Stimulated activated CD8-positive, alpha-beta memory T cell treated with anti-CD3 and anti-CD28 coated beads, Interleukin-7, amount 100 ng/mL, for 4 hours (primary cell): ENCODE measurements at places on chromosomes 4 and X.

- DNase-seq = no peak
Measured at GRCh38 chr4:141995056-141995455, 358.7 kb downstream of the IL15 start.

DNA sequence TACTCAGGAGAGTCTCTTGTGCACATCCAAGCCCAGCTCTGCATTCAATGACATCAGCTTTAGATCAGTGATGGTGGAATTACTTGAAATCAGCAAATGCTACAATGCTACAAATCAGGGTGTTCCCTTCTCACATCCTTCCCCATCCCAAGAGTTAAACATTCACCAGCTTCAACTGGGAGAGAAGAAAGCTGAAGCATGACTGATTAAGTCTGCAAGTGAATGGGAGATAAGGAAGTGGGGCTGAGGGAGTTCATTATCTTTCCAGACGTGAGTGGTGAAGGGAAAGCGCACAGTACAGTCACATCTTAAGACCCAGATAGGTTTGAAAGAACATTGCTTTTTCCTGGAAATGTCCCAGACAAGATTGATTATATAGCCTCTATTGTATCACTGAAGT lies 26.2 kb upstream of the MAP9 start:
- no peak for DNase-seq

- no peak for DNase-seq
Measured at GRCh38 chr4:156976147-156976546, 4.5 kb upstream of the PDGFC start.

DNA sequence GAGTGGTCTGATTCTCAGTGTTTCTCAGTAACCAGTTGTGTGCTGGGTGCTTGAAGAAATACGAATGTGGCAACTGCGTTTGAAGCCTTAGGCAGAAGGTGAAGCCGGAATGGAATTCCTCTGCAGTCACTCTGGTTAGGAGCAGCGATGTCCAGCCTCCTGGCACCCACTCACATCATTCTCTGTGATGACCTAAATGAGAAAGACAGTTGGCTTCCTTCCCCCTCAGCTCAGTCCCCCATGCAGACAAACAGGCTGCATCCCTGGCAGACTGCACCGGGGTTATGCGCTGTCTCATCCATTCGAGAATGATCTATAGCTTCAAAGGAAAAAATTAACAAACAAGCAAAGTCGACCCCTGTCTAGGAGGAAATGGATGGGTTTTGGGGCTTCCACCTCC lies 170.1 kb upstream of the SCML1 start:
- DNase-seq = no peak

DNA sequence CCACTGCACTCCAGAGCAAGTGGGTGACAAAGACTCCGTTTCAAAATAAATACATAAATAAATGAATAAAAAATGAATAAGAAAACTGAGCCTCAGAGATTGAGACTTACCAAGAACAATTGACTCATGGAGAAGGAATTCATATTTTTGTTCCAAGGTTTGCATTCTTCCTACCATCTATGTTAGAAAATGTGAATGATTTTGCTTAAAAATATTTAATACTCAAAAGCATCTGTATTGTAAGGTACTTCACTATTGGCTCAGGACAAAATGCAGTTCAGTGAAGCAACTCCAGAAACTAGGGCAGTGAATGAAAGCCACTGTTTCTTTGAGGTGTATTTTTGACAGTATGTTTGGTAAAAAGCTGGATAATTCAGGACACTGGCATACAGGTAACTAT lies 54.1 kb downstream of the XAGE2 start:
- no peak for DNase-seq

DNA sequence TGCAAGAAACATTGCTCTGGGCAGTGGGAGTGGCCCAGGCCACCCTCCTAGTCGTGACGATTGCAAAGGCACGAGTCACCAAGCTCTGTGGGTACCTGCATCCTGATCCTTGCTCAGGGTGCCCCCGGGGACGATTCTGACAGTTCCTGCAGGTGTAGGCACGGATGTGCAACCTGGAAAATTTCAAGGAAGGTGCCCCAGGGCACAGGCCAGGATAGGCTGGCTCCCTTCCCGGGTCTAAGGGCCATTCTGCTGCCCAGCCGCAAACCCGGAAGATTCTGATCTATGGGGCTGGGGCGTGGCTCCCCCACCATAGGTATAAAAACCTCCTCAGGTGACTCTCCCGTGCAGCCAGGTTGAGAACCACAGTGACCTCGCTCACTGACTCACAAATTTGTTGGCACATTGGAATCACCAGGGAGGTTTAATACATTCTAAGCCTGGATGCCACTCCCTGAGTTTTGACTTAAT lies 228.5 kb downstream of the PTTG2 start:
- DNase-seq = no peak

DNA sequence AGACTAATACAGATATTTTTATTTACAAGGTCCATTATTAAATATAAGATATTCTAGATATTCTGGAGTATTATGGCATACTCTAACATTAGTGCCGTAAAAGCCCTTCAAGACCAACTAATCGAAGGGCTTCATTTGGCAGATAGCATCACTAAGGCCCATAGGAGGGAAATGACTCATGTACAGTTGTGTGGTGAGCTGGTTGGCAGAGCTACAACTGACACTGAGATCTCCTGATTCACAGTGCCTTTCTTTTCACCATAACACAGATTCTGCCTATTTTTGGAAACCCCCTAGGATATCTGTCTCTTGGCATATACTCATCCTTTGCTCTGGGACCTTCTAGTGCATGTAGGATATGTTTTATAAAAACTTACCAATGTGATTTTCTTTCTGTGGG lies 201.7 kb upstream of the AFF2 start:
- DNase-seq = no peak

GRCh38 chr4:42995343-42995944 lies 102.9 kb downstream of the GRXCR1 start:
- DNase-seq = no peak

- DNase-seq = no peak
Measured at GRCh38 chrX:148024425-148025148, 43.5 kb downstream of the FMR1NB start.

DNA sequence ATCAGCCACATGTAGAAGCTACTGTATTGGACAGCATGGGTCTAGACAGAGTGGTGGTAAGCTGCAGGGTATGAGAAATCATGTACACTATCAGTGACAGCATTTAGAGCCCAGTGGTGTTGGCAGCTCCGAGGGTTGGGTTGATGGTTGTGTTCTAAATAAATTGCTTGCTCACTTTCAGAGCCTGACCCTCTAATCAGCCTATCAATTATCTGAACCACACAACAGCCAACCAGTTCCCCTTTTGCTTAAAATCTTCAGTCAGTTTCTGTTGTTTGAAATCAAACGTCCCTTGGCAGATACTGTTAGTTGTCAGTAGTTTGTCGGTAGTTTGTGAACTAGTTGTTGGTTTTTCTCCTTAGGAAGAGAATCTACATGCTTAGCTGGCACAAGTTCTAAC lies 99.8 kb upstream of the RAI2 start:
- DNase-seq = no peak

DNA sequence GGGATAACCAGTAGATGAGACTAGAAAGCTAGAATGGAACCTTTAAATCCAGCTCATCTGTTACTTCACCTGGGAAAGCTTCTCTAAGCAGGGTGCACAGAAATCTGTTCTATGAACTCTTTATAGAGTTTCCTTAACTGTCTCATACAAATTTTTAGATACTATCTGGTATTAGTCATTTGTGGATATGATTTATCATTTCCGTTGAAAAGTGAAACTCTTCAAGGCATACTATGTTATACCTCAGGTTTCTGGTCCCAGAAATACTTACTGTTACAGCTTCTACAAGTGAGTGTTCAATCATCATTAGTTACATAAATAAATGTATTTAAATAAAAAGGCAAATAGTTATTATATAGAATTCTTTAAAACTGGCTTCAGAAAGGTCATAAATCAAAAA lies 298.3 kb upstream of the AGA start:
- no peak for DNase-seq

DNA sequence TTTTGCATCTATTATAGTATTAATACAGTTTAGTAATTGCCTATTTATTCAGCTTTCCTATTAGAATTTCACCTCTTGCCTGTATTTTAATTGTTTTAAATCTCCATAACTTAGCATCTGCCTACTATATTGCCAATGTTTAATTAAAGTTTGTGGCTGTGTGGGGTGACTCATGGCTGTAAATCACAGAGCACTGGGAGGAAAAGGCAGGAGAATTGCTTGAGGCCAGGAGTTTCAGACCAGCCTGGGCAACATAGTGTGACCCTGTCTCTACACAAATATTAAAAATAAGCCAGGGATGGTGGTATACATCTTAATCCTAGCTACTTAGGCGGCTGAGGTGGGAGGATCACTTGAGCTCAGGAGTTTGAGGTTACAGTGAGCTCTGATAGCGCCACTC lies 14.5 kb upstream of the CCSER1 start:
- DNase-seq = no peak

DNA sequence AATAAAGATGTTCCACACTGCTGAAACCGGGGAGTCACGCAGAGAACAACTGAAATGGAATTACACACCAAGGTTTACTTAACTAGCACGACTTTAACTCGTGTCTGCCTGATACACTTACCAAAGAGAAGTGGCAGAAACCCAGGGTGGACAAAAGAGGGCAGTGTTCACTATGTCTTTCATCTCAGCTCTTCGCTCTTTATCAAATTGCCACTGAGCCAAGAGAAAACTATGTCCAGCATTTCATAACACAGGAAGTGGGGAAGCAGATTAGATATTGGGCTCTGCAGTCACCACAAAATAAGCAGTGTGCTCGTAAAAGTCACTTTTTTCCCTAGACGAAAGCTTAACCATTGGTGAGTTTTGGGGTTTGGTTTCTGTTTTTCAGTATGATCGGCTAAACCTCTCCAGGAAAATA lies 155.7 kb downstream of the CHIC2 start:
- no peak for DNase-seq

- no peak for DNase-seq
Measured at GRCh38 chrX:15815779-15816437, 25.6 kb downstream of the ZRSR2 start.

GRCh38 chr4:16131293-16131692 lies 47.5 kb upstream of the PROM1 start:
- DNase-seq = no peak

DNA sequence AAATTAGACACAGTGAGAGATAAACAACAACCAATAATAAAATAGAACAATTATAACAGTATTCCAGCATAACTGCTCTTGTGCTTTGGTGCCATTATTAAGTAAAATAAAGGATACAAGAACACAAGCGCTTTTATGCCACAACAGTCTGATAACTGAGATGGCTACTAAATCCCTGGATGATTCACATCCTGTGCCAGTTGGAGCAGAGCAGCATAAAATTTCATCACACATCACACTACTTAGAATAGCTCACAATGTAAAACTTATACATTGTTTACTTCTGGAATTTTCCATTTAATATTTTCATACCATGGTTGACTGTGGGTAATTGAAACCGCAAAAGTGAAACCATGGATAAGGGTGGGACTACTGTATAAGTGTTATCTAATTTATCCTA lies 399.9 kb upstream of the CNKSR2 start:
- DNase-seq = no peak

GRCh38 chrX:13345037-13345436 lies 25.2 kb upstream of the ATXN3L start:
- no peak for DNase-seq

DNA sequence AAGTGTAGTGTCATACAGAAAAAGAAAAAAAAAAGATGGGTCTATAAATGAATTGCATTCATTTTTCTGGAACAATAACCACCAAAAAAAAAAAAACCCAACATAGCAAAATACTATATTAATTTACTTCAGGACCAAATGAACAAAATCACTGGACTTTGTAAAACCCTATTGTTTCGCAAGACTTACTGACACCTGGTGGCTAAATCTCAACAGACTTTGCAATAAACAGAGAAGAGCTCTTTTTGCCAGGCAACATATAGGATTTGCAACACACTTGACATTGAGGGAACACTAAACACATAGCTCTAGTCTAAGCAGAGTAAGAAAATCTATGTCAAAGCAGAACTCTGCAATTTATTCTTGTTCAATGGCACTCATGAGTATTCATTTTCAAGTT lies 990.2 kb downstream of the STPG2 start:
- no peak for DNase-seq

DNA sequence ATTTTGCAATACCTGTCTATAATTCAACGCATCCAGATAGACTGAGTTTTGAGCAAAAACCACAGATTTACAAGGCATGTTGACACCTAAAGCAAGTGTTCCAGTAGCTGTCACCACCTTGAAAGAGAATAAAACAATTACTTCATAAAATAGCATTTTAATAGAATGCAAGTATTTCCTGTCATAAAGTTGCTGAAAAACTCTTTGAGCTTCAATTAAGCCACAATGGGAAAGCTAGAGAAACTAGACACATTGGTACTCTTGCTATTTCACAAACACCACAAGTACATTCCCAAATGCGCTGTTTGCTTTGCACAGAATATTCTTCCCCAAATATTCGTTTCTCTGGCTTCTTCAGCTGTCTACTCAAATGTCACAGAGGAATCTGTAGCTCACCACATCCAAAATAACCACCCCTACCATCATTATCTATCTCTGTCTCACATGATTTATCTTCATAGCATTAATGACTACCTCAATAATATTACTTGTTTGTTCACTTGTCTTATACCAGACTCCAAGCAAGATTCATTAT lies 70.3 kb downstream of the DDX60 start:
- DNase-seq = no peak

GRCh38 chr4:15793506-15794363 lies 15.6 kb downstream of the CD38 start:
- DNase-seq = no peak

- no peak for DNase-seq
Measured at GRCh38 chr4:3786196-3786869, 20.1 kb downstream of the ADRA2C start.

DNA sequence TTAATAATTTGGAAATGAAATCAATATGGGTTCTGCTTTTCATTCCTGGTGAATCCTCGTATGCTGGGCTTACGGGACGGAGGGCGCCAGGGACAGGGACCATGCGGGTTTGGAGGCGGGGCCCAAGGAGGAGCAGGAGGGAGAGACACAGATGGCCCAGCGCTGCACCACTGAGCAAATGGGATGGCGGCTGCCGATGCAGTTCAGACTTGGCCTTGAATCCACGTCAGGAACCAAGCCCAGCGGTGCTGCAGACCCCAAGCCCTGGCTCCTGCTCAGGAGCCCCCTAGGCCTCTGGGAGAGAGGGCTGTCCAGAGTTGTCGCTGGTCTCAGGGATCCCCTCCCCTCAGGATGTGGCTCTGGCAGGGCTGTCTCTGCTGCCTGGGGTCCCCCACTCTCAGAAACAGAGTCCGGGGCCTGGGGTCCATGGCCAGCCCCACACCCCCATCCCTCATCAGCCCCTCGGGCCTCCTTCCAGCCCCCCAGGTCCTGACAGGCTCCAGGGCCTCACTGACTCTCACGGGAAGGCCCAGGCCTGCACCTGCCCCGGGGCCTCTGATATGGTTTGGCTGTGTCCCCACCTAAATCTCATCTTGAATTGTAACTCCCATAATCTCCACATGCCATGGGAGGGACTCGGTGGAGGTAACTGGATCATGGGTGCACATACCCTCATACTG lies 75.2 kb downstream of the FAM53A start:
- DNase-seq = no peak

- DNase-seq = no peak
Measured at GRCh38 chrX:7926914-7927258, 327 bp downstream of the PNPLA4 start.
